ENCODE measurements at places on chromosomes 13 and 19.
A peak's percentile ranks its signal among the peaks of the same experiment; 100 is the strongest.

DNA sequence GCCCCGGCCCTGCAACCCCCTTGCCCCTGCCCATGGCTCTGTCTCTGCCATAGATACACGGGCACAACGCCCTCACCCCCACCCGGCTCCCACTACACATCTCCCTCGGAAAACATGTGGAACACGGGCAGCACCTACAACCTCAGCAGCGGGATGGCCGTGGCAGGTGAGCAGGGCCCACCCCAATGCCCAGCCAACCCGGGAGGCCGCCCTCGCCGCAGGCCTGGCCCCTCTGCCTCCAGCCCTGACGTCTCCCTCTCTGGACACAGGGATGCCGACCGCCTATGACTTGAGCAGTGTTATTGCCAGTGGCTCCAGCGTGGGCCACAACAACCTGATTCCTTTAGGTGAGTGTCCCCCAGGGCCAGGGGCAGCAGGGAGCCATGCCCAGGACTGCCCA, 7.7 kb downstream of the YIPF2 start:
- DNase-seq = no peak

GRCh38 chr19:48170817-48171347, 402 bp downstream of the ZSWIM9 start:
- no peak for DNase-seq

DNA sequence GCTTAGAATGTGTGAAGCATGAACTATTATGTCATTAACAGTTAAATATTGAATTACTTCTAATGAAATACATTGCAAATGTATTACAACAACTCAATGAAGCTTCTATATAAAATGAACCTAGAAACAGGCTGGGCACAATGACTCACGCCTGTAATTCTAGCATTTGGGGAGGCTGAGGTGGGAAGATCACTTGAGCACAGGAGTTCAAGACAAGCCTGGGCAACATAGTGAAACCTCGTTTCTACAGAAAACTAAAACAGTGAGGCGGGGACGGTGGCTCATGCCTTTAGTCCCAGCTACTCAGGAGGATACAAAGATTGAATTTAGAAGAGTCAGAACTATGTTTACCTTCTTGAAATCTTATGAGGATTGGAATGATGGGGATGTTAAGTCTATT, 505.1 kb downstream of the SLITRK5 start:
- DNase-seq = peak; percentile 51

GRCh38 chr13:34971473-34971872, 29.4 kb downstream of the NBEA start:
- DNase-seq = no peak

GRCh38 chr13:86870444-86870843, 800.7 kb upstream of the SLITRK5 start:
- peak; percentile 6 for DNase-seq

- DNase-seq = no peak
These were observed 328.1 kb downstream of the TBC1D4 start for GRCh38 chr13:75153834-75154233.

GRCh38 chr13:28423010-28423409, 71.9 kb downstream of the FLT1 start:
- no peak for DNase-seq

- no peak for DNase-seq
These were observed 51.3 kb downstream of the OR10H4 start for GRCh38 chr19:16000024-16000663.

DNA sequence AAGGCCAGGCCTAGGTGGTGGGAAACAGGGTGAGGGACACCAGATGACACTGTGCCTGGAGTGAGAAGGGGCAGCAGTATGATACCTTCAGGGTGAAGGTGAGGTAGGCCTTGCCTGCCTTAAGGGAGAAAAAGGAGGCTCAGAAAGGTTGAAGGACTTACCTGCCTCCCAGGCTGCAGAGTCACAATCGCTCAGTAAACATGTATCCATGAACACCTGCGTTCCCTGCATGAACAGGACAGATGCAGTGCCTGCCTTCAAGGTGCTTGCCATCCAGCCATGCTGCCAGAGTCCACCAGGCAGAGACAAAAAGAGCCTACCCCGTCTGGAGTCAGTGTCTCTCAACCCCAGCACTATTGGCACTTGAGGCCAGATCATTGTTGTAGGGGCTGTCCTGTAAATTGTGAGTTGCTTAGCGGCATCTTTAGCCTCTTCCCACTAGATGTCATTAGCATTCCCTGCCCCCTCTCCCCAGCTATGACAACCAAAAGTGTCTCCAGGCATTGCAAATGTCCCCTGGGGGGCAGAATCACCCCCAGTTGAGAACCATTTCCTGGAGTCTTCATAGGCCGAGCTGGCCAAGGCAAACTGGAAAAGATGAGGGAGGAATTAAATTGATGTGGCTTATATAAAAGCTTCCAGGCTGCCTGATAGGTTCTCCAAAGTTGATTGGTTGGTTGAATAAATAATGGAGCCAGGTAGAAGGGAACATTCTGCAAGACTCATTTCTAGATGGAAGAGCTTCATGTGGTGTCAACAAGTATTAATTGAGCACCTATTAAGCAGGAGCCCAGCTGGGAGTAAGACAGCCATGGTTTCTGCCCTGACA, 1.7 kb downstream of the MAP3K10 start:
- no peak for DNase-seq

Measured in epithelial cell of esophagus (primary cell).